T follicular helper cell (primary cell): ENCODE measurements at places on chromosomes 16 and 17.

DNA sequence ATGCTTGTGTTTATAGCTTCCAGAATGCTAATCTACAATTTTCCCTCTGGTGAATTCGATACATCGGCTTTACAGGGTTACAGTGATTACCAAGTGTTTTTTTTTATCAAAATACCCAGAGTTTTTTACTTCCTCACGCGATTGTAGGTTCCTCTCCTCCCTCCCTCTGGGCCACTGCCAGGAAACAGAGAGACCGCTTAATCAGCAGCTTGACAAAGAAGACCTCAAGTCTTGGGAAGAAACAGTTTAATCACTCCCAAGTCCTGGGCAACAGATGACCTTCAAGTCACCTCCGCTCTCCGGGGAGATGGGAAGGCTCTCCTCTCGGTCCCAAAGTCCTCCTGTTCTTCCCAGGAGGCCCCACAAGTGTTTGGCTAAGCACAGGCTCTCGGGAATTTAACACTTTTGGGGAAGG lies 23.5 kb downstream of the SMTNL2 start:
- no peak for DNase-seq

DNA sequence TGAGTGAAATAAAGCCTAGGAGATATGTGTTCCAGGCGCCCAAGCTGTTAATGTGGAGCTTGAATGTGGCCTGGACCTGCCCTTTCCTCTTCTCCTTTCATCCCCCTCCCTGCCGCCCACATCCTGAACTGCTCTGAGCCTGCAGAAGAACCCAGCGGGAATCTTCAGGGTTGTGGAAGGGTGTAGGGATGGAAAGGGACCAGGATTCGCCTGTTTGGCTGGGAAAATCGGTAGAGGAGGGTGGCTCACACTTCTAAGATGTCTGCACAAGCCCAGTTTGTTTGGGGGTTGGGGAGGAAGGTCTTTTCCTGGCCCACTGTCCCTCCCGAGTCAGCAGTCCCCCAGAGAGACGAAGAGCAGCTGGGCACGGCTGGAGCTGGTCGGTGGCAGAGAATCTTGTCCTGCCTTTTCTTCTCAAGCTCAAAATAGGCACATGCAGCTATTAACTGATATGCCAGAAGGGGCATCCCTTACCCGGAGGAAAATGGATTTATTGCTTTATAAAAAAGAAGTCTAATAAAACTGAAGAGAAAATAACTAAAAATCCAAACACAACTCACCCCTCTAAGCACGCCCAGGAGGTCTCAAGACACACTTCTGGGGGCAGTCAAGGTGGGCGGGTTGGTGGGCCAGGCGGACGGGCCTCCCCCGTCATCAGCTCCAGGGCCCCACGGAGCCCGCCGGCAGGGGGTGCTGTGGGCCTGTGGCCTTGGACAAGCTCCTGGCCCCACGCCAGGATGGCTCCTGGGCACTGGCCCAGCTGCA lies 11.5 kb upstream of the PITPNA start:
- peak; percentile 29 for DNase-seq

- no peak for DNase-seq
Observed at GRCh38 chr16:20409398-20410120, at the start of gene ACSM5. TSS of gene ACSM5 (plus strand) at chr16:20409534. CDS start at chr16:20411485, 1,951 bp downstream.

DNA sequence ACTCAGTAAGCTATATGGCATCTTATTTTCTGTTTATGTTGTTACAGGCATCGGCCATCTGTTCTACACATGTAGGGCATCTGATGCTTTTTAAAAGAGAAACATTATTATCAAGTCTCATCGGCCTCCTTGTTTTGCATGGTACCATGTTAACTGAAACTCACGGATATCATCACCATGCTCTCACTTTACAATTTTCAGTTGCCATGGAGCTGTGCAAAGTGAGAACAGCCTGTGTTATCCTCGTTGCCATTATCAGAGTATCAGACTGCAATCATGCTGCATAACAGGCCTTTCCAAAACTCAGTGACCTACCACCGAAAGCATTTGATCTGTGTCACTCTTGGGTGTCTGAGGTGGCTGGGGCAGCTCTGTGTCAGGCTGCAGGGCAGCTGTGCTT lies 110.3 kb downstream of the C17orf67 start:
- no peak for DNase-seq

DNA sequence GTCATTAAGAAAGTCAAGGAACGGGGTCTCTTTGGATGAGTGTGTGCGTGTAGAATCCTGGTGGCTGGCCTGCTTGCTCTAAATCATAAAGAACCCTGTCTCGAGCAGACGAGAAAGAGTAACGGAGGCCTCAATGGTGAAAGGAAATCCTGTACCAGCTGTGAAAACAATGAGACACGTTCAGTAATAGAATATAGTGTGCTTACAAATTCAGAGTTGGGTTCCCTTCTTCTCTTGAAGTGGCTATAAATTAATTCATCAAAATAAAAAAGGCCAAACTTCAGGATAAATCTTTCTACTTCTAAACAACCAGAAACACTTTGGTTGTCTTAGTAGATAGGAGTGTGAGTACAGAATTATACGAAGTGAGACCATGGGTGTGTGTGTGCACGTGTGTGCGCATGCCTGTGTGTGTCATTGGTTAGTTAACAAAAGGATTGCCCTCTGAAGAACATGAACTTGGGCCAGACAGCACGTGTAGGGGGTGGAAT lies 48.5 kb downstream of the WWOX start:
- no peak for DNase-seq

DNA sequence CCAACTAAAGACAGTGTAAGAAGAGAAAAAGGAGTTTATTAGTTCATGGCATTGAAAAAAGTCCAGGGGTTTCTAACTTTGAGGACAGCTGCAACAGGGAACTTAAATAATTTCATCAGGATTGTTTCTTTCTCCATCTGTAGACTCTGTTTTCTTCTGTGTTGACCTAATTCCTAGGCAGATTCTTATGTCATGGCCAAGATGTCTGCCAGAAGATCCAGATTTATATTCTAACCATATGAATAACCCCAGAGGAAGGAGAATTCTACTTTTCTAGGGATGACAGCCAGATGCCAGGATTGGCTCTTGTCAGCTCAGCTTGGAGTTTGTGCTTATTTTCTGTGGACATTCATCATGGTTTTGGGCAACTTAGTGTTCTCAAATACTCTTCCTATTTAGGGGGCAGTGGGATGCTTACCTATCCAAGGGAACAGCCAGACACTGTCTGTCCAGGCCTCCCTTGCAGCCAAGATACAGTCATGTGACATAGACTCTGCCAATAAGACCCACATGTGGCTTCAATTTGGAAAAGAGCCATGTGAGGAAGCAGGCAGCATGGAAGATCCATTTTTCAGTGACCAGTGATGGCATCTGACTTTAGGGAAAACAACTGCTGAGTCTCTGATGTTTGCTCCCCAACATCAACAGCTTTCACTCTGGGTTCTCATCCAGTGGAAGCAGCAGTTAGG lies 18.2 kb downstream of the PCTP start:
- DNase-seq = no peak

GRCh38 chr16:79640513-79641360 lies 40.2 kb upstream of the MAF start:
- DNase-seq = no peak

DNA sequence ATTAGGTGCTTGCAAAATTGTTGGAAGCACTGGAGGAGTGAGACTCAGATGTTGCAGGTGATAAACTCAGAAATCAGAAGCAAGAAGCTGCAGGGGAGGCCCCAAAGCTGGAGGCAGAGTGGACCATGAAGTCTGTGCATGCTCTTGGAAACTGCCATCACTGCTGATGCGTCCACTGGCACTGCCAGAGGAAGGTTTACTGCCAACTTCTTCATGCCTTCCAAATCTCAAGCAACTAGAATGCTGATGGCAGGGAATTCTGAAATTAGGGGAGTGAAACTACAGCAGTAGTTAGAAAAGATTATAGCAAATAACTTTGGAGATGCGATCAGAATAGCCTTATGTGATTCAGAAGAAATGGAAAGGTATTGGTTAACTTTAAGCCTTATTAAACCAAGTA lies 277.1 kb upstream of the SDK2 start:
- no peak for DNase-seq

DNA sequence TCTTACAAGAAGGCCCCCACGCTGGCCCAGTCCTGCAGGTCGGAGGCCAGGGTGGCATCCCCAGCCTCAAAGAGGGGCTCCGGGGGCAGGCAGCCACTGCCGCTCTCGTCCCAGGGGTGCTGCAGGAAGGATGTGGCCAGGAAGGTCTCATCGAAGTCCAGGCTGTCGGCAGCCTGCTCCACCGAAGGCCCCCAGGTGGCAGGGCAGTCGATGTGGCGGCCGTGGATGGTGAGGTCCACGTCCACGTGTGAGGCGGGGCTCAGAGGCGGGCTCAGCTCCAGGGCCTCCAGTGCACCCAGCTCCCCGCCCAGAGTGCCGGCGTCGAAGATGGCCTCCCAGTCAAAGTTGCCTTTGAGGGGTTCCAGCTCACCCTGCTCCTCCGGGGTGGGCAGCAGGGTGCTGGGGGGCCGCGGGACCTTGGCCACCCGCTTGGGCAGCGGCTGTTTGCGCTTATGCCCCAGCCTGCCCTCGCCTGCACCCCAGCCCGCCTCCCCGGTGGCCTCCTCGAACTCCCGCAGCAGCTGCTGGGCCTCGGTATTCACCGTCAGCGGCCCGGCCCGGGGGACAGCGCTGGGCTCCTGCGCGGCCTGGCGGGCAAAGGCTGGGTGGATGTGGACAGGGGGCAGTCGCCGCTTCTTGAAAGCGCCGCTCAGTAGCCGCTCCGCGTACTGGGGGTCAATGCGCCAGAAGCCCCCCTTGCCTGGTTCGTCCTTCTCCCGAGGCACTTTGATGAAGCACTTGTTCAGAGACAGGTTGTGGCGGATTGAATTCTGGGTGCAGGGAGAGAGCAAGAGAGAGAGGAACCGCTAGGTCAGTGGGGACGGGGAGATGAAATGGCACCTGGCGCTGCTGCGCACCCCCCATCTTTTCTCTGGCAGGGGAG lies 3.5 kb downstream of the FOXJ1 start:
- no peak for DNase-seq

- no peak for DNase-seq
Observed at GRCh38 chr17:75869282-75870141, 8.9 kb downstream of the TRIM47 start.
